ENCODE measurements at places on chromosomes 16 and 17.

GRCh38 chr17:14011740-14012405, 57.4 kb upstream of the COX10 start:
- DNase-seq: no peak

DNA sequence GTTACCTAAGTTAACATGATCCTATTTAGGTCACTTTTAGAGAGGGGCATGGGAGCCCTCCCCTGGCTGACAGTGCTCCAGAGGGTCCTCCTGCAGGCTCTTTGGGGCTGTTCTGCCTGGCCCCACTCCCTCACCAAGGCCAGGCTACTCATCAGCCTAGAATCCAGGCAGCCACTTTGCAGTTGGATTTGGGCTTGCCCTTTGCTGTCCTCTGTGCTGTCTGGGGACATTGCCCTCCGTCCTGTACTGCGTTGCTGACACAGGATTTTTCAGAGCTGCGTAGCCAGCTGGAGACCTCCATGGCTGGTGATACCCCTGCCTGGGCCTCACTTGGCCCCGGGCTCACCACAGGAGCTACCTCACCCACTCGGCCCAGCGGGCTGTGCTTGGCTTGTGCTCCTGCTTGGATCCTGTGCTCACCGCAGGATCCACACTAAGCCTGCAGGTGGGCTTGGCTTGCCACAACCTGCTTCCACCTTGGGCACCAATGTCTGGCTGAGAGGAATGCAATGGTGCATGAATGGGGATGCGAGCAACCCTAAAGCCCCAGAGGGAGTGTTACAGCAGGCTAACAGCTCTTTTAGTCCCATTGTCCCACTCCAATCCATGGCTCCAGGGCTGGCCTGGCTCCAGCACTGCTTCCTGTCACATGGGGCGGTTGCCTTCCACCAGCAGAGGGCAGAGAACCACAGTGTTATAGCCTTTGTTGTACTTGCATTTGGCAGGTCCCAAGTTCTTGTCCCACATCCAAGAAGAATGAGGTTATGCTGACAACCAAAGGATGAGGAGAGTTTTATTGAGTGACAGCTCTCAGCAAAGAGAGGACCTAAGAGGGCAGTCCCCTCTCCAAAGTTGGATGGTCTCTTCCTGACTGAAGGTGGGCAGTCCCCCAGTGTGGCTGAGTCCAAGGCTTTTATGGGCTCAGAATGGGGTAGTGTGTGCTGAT, 21.5 kb downstream of the CCL4 start:
- no peak for DNase-seq

DNA sequence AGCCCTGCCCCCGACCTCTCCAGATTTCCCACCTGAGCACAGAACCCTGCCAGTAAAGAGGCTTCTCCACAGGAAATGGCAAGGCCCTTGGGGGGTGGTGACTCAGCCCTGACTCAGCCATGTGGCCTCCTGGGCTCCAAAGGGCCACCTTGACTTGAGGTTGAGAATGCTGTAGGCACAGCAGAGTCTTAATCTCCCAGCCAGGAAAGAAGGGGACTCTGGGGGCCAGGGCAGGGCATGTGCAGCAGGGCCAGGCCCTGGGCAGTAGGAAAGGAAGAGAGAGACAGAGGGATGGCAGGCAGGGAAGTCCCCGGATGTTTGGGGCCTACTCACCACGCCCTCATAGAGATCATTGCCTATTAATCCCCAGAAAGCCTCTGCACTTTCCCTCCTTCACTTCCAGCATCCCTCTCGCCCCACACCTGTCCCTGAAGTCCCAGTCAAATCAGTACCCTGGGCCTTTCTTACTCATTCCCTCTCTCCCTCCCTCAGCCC, 4.8 kb upstream of the ITGA3 start:
- DNase-seq: peak; percentile 81

GRCh38 chr17:21212826-21213637, 929 bp downstream of the TMEM11 start:
- no peak for DNase-seq

DNA sequence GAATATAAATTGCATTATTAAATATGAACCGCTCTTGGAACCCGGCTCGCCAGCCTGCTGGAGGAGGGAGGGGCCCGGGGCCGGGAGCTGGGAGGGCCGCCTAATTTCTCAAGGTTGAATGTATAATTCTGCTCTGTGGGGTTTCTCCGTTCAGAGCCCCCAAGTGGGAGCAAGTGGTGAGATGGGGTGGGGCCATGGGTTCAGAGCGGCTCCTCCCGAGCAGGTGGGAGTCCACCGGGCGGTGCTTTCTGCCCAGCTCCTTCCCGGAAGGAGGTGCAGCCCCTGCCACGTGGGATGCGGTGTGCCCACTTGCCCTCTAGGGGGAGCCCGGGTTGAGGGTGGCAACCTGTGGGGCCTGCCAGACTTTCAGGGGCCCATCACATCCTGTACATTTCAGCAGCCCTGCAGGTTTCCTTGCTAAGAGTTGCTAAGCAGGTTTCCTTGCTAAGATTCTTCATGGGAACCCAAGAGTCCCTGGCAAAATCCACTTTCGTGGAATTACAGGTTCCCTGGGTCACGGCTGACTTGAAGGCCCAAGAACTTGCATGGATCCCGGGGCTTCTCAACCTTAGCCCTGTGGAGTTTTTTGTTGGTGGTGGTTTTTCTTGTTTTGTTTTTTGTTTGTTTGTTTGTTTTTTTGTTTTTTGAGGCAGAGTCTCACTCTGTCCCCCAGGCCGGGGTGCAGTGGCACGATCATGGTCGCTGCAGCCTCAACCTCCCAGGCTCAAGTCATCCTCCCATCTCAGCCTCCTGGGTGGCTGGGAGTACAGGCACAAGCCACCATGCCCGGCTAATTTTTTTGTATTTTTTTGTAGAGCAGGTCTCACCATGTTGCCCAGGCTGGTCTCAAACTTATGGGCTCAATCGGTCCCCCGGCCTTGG, 196.7 kb upstream of the GSE1 start:
- peak; percentile 79 for DNase-seq

GRCh38 chr17:17500999-17501605, 4.9 kb upstream of the RASD1 start:
- no peak for DNase-seq

GRCh38 chr16:10226141-10226986, 44.1 kb upstream of the GRIN2A start:
- no peak for DNase-seq

DNA sequence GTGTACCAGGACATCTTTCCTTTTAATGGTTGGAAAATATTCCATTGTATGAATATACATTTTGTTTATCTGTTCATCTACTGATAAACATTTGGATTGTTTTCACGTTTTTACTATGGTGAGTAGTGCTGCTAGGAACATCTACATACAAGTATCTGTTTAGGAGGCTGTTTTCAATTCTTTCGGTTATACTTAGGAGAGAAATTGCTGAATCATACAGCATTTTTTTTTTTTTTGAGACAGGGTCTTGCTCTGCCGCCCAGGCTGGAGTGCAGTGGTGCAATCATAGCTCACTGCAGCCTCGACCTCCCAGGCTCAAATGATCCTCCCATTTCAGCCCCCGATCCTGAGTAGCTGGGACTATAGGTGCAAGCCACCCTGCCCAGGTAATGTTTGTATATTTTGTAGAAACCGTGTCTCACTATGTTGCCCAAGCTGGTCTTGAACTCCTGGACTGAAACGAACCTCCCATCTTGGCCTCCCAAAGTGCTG, 122.9 kb downstream of the CRLF3 start:
- DNase-seq: no peak

GRCh38 chr17:81455387-81455786, 57.2 kb downstream of the ACTG1 start:
- no peak for DNase-seq

DNA sequence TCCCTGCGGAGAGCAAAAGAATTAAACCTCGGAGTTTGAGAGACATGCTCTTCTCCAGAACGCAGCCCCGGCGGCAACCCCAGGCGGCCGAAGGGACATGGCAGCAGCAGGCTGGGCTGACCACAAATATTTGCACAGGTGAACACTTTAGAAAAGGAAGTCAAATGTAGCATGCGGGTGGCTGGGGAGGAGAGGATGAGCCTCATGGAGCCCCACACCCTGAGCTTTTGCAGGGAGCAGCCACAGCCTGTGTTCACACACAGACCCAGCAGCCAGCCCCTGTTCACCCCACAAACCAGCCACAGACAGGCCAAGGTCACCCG, 17.8 kb downstream of the HS3ST6 start:
- DNase-seq: no peak

- peak; percentile 66 for DNase-seq
Observed at GRCh38 chr16:31868691-31869167, 4.9 kb upstream of the ZNF267 start.

DNA sequence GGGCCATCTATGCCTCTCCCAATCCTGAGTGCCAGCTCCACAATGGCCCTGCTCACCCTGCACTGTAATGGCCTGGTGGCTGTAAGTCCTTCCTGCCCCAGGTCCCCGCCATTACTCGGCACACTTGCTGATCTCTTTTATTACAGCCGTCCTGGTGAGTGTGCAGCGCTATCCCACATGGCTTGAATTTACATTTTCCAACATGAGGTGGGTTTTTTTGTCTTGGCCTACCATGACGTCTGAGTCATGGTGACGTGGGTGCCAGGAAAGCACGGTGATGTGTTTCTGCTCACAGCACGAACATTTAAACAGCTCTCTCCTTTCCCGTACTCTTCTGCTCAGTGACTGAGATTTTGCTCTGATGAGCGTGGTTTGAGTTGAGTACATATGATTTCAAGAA, 55.2 kb upstream of the FOXF1 start:
- no peak for DNase-seq

GRCh38 chr16:85970016-85970733, 71.2 kb downstream of the IRF8 start:
- no peak for DNase-seq

All from stimulated activated CD4-positive, alpha-beta T cell treated with anti-CD3 and anti-CD28 coated beads, Interleukin-12 subunit alpha, Interleukin-12 subunit beta, amount 100 ng/mL, for 48 hours (primary cell).